PC-9 (cell line): ENCODE measurements at places on chromosomes 12 and 14.

DNA sequence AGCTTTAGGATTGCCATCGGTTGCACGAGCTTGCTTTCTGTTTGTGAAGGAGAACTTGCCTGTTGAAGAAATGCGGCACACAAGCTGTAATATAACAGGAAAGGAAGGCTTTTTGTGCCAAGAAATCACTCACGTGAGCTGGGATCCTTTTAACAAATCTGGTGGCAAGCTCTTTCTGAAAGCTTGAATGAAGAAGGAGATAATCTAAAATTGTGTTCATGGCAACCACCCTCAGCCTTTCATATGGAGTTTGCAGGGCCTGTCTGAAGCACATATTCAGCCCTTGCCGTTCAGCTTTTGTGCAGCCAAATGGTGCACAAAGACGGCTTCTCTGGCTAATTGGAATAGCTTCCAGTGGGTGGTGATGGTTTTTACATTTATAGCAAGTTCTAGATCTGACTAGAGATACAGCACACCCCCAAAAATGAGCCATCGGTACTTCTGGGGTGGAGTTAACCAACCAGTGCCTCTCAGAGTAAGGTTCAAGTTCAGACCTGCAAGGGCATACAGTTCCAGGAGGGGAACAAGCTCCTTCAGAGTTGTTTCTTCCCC is 107.4 kb downstream of the AEBP2 start:
- no peak for DNase-seq

GRCh38 chr12:68070957-68071356 is 81.7 kb downstream of the IFNG-AS1 start:
- DNase-seq, result no peak

- no peak for DNase-seq
These were observed 286.7 kb upstream of the GRIP1 start for GRCh38 chr12:66965621-66966020.

DNA sequence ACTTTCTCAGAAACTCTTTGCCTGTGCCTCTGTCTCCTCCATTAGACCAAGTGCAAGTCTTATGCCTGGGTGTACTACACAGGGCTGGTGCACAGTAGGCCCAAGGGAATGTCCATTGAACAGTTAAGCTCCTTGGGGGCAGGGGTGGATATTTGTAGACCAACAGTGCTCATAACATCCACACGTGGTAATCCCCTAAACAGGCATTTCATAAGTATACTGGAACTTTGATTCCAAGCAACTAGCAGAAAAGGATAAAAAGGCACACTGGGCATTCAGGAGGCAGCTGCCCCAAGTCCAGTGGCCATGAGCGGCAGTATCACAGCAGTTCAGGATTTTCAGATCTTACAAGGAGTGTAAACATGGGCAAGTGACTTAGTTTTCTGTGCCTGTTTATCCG is 16.8 kb downstream of the NUAK1 start:
- DNase-seq, result no peak
